ENCODE measurements at places on chromosomes 3 and 15. TPM values are rescaled to one million over a fixed set of nuclear protein-coding genes. Genes with fewer than 3 reads are reported as not detected.

DNA sequence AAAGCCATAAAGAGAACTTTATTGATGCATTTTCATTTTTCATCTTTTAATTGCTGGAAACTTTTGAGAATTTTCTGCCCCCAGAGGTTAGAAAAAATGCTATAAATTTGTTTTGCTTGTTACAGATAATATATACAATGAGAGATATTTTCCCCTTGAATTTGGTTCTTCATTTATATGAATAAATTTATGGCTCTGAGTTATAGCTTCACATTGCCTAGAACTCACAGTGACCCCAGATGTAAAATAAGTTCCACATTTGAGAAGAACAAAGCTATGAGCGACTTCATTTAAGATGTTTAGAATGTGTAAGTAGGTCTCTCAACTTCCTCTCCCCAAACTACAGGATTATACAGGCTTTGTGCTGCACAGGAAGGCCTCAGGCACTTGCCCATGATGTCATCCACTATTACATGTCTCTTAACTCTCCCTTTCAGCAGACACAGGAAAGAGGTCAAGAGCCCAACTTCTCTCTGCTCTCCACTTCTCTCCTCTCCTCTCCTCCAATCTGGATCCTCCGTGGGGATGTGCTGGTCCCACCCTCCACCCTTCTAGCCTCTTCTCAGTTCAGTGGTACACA lies 92.8 kb downstream of the DUT start:
- DNase-seq: no peak
- H3K4me1 ChIP-seq: peaks cover 2% of the 10 kb centered on the region
- no peaks in the 10 kb centered on the region for H3K36me3 ChIP-seq
- no peaks in the 10 kb centered on the region for H3K27me3 ChIP-seq

DNA sequence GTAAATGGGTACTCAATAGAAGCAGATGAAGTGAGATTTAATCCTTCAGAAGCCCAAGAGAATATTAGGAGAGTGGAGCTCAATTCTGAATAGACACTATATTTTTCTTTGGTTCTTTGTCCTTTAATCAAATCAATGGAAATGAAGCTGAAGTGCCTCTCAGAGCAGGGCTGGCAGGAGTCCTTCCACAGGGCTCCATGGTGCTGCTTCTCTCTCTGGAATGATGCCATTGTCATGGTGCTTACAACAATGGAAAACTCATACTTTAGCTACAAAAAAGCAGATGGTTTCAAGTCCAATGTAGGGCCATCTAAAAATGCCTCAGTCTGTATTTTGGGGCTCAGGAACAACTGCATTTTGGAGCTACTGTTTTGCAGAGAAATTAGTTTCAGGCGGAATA lies 125.1 kb downstream of the SNRK start:
- H3K27me3 ChIP-seq: no peaks in the 10 kb centered on the region
- H3K27ac ChIP-seq: no peak overlapping the region
- DNase-seq: no peak
- no peaks in the 10 kb centered on the region for H3K36me3 ChIP-seq

DNA sequence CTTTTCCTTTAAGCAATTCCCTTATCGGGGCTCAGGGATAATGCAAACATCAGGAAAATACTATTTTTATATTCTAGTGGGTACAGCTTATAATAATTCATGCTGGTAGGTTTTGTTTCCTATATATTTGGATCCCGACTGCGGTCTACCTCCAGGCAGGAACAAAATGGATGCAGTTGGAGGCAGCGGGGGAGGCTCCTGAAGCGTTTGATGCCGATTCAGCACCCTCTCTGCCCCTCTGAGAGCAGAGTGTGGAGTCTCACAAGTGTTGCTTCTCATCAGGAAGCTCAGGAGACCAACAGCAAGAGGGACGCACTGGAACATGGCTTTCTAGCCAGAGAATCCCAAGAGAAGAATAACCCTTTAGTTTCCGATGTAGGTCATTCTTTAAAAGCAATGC lies 104.9 kb downstream of the RORA start:
- DNase-seq: no peak
- no peaks in the 10 kb centered on the region for H3K4me1 ChIP-seq
- H3K27ac ChIP-seq: no peak overlapping the region
- no peaks in the 10 kb centered on the region for H3K36me3 ChIP-seq
- H3K27me3 ChIP-seq: no peaks in the 10 kb centered on the region

ALPK3 gene
- 4.1 TPM for total RNA-seq

DNA sequence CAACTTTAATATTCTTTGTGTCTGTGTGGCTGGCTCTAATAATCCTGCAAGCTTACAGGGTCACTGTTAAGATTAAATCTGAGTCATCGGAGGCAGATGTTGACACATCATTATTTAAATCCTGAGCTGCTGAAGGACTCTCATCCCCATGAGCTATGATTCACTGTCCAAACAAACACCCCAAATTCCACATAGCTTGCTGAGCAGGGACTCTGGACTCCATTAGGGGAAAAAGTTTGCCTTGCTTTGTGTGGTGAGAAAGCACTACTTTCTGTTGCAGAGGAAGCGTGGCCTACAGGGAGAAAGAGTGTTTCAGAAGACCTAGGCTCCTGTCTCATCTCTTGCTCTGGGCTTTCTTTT lies 213.7 kb downstream of the PDCD6IP start:
- no peaks in the 10 kb centered on the region for H3K4me1 ChIP-seq
- H3K4me3 ChIP-seq: no peak overlapping the region
- no peak for DNase-seq
- no peak overlapping the region for H3K27ac ChIP-seq
- no peaks in the 10 kb centered on the region for H3K27me3 ChIP-seq

SEMA6D gene
- total RNA-seq: 5.6 TPM
